Head of caudate nucleus (tissue), 42 donors: ENCODE measurements at places on chromosomes 13 and 19.

DNA sequence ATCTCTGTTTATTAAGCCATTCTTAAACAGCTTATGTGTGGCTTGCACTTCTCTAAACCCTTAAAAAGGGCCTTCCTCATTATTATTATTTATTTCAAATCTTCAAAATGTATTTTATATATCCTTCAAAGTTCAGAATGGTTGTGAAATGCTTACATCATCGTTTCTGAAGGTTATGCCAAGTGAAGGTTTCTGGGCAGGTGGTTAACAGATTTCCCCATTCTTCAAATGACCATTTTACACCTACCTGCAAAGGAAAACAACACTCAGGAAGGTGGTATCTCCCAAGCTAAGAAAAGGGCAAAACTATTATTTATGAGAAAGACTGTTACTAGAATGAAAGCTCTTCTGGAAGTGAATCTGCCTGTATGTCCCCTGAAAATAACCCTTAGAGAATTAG lies 191.6 kb downstream of the SHISA2 start:
- DNase-seq, result no peak

- DNase-seq, result no peak
These were observed 61.5 kb upstream of the SLC15A1 start for GRCh38 chr13:98813993-98814392.

- no peak for DNase-seq
These were observed 49.4 kb upstream of the TEX29 start for GRCh38 chr13:111270765-111271698.

DNA sequence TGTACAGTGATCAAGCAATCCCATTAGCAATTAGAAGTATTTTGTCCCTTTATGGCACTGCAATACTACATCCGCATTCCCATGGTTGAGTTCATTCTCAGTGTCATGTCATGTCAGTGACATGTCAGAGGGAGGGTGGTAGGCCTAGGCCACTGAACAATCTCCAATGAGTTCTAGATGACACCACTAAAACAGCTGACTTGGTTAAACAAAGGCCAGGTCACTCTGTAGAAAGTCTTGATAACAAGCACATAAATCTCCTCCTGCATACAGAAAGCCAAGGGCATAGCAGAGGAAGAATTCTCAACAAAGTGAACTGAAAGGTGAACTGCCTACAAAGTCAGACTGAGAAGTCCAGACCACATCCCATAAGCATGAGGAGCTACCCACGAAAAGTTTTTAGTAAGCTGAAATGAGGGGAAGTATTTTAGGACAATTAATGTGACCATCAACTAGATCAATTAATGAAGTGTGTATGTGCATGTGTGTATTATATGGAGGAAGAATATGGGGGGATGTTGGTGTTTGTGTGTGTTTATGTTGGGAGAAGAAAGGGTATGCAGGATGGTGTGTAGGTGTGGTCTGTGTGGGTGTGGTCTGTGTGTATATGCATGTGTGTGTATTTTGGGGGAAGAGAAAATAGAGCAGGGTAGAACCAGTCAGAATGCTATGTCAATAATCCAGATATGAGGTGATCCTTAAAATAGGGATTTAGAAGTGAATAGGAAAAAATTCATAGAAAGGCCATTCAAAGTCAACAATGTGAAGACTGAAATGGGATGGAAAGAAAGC lies 67.7 kb downstream of the TBC1D4 start:
- DNase-seq, result no peak

DNA sequence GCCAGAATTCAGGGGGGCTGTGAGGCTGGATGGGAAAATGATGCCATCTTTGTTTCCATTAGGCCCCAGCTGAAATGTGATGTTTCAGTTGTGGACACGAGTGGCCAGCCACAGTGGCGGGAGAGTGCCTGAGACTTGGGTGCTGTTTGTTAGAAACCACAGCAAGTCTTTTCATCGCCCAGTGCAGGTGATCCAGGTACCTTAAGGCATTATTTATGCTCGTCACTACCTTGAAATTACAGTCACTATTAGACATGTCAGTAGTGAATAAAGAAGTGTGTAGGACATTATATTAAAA lies 82.5 kb upstream of the TM9SF2 start:
- no peak for DNase-seq

DNA sequence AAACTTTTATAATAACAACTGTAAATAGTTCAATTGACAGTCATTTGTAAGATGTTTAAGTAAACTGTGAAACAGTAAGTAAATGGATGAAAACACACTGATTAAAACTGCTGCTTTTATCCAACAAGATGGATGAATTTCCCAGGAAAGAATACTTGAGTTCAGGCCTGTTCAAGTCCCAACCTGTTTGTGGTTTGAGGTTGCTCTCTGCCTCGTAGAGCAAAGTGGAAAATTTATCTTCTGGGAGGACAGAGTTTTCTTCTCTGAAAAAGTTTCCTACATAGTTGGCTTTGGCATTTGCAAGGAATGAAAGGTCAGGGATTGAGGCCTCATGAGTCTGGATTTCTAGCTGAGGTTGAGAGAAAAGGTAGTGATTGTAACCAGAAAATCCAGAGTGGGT lies 15.2 kb upstream of the ZNF543 start:
- DNase-seq, result no peak

DNA sequence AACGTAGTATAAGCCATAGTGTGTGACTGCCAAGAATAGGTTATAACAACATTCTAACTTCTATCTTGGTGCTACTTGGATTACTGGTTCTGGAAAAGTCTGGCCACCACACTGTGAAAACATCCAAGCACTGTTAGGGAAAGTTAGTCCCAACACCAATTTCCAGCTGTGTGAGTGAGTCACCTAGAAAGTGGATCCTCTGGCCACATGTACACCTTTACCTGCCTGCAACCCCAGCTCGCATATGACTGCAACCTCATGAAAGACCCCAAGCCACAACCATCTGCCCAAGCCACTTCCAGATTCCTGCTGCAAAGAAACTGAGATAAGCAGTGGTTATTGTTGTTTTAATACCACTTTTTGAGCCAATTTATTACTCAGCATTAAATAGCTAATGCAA lies 404.5 kb downstream of the KCTD12 start:
- no peak for DNase-seq

DNA sequence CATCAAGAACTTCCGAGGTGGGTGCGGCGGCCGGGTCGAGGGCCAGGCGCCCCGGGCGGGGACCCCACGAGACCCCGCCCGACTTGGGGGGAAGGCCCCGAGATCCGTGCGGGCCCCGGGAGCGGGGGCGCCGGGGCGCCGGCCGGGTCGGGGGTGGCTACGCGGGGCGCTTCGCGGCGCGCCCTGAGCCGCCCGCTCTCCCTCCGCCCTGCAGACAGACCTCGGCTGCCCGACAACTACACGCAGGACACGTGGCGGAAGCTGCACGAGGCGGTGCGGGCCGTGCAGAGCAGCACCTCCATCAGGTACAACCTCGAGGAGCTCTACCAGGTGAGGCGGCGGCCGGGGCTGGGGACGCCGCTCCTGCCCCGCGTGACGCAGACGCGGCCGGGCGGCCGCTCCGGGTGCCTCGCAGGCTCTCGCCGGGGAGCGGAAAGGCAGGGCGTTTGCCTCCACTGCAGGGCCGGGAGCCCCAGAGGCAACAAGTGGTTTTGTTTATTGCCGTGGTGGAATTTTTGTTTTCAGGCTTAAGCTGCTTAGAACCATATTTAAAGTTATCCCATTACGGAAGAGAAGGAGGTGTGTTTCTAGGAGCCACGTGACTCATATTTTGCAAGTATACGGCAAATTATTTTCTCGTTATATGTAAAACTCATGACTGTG lies 477 bp downstream of the CUL4A start:
- peak; percentile 47 for DNase-seq

GRCh38 chr19:56637976-56638555 lies 4.9 kb upstream of the SMIM17 start:
- DNase-seq, result peak; percentile 64

DNA sequence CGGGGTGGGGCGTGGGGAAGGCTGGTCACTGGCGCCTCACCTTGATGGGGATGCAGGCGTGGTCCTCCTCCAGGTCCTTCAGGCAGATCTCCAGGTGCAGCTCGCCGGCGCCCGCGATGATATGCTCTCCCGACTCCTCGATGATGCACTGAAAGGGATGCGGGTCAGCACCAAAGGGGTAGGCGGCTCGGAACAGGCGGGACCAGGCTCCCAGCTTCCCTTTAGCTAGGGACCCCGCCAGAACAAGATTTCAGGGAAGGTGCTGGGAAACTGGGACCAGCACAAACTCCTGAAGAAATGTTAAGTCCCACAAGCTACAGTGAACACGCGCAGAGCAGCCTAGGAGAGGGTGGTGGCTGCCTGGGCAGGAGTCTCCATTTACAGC lies 6.0 kb downstream of the EEF2 start:
- DNase-seq, result no peak

DNA sequence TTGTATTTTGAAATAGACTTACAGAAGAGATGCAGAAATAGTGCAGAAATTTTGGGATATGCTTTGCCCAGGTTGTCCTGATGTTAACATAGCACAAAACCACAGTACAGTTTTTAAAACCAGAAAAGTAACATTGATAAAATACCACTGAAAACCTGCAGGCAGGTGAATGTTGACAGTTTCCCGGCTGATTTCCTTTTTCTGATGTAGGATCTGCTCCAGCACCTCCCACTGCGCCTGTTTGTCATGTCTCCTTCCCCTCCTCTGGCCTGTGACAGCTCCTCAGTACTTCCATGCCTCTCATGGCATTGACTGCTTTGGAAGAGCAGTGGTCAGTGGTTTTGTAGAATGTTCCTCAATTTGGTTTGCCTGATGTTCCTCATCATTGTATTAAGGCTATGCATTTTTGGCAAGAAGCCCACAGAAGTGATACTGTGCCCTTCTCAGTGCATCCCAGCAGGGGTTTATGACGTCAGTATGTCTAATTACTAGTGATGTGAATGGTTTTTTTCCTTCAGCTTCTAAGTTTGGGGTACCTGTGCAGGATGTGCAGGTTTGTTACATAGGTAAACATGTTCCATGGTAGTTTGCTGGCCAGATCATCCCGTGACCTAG lies 31.0 kb downstream of the TDRD12 start:
- DNase-seq, result no peak

DNA sequence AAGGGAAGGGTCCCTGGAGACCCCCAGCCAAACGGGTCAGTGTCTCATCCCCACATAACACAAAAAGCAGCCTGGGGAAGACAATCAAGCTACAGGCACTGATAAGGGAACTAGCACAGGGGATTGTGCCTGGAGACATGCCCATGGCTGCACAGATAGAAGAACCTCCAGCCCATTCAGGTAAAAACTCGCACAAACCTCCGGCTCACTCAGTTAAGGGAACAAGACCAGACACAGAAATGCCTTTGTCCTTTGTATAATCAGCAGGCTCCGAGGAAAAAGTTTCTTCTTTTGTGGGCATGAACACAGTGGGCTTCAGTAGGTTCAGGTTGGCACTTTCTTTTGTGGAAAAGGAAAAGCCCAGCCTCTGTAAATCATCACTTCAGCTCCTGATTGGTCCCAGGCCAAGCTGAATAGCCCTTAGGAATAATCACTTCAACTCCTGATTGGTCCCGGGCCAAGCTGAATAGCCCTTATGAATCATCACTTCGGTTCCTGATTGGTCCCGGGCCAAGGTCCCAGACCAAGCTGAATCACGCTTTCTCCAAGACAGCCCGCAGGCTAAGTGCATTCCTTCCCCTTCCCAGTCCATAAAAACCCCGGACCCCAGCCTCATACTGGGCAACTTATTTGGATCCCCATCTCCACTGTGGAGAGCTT lies 5.0 kb upstream of the ZNF230 start:
- no peak for DNase-seq

- no peak for DNase-seq
These were observed 66.4 kb upstream of the USP29 start for GRCh38 chr19:57053401-57053800.

- DNase-seq, result no peak
These were observed 11.9 kb upstream of the ATF5 start for GRCh38 chr19:49916839-49917733.

DNA sequence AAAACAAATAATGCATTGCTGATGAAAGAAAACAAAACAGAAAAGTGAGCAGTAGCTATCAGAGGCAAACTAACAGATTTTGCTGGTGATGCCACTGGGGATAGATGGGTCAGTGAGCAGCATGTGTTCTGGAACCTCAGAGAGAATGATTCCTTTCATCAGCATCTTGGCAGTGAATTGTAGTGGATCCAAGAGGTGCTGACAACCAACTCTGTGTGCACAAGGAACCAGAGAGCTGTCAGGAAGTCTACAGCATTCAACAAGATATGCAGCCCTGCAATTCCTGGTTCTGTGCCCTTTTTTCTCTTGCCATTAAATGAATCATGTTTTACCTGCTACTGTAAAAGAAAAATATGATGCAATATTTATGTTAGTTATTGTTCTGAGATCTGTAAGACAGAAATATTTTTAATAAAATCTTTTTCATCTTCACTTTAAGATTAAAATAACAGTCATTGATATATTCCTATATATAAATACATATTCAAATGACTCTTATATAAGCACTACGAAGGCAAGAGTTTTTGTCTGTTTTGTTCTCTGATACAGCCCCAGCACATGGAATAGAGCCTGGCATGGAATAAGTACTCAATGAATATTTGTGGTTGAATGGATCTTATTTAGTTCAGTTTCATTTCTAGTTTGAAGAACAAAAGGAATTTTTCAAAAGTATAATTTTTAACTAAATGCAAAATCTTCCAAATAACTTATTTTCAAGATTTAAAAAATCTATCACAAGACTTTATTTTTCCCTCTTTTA lies 80.8 kb downstream of the FREM2 start:
- peak; percentile 19 for DNase-seq

- DNase-seq, result no peak
These were observed 17.8 kb downstream of the LHFPL6 start for GRCh38 chr13:39585219-39585618.

- peak; percentile 36 for DNase-seq
These were observed 583 bp downstream of the ZNF615 start for GRCh38 chr19:52007451-52007805.

GRCh38 chr19:51365211-51365964 lies 800 bp downstream of the ETFB start:
- no peak for DNase-seq
